ENCODE measurements at places on chromosomes 5 and 9. TPM values are rescaled to one million over a fixed set of nuclear protein-coding genes. Genes with fewer than 3 reads are reported as not detected.

DNA sequence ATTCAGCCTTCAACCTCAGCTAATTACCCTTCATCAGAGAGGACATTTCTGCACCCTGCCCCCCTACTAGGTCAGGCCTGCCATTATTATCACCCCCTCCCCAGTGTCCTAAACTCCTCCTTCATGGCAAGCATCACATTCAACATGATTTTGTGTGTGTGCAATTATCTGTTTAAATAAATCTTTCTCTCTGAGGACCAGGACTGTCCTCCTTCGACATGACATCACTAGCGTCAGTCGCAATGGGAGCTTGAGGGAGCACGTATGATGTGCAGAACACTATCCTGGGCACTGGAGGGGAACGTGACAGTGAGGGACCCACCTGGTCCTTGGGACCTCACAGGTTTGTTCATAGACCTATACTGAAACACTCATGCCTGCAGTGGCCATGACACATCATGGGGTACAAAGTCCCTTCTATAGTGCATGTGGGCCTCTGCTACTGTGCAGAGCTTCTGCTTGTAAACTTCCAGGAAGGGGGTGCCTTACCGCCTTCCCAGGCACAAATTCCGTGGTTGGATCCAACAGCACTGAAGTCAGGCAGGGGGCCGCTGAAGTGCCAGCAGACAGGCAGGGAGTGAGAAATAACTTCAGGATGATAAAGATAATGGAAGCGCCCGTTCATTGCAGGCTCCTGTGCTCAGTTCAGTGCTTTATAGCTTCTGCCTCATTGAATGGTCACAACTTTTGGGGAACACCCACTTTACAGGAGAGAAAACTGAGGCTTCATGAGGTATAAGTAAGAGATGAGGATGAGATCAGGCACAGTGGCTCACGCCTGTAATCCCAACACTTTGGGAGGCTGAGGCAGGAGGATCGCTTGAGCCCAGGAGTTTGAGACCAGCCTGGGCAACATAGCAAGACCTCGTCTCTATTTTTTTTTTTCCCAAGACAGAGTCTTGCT lies 36.0 kb upstream of the STXBP1 start:
- DNase-seq: no peak

GRCh38 chr9:104775574-104775936 lies 11.6 kb downstream of the NIPSNAP3B start:
- no peak for DNase-seq

DNA sequence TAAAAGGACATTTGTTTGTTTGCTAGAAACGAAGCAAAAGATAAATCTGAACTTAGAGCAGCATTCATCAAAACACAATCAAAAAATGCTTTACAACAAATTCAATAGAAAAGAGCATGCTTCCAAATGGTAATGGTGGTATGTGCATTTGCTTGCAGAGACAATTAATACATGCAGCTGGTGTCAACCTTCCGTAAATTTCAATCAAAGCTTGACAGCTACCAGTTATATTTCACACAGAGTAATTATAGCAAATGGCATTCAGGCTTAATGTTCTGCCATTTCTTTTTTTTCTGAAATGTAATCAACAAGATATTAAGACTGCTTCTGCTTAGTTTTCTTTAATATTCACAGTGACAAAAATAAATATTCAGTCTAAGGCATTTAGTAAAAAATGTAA lies 90.6 kb downstream of the AUH start:
- no peak for DNase-seq

DNA sequence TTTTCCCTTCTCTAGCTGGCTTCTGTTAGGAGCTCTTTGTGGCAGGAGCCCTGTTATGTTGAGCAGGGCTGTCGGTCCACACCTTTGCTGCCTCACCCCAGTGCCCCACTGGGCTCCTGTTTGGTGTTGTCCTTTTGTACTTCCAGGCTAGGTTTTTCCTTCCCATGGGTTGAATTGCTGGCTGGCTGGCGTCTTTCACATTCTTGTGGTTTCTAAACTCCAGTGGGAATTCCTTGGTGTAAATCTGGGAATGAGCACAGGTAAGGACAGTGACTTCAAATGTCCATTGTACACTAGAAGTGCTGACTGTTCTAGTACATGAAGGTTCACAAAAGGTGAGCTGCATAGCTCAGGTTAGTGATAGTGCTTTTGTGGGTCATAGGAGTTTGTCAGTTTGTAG lies 30.4 kb downstream of the RASGRF2 start:
- DNase-seq: no peak

GRCh38 chr5:143436871-143437270 lies 33.4 kb upstream of the NR3C1 start:
- no peak for DNase-seq

The IL33 gene
- 24.4 TPM for total RNA-seq

DNA sequence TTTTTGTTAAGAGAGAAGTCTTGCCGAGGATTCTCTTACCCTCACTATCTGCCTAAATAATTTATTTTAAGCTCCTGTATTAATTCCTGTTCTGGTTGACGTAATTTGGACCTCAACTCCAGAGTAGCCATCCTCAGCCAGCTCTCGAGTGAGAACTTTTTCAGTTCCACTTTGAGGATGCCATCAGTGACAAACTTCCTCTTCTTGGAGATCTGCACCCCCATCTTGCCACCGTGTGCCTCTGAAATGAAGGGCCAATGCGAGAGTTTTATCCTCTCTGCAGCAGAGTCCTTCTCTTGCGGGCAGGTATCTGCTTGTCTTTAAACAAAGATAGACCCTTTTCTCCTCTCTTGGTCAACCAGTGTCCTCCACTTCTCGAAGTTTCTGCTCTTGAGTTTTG lies 19.5 kb upstream of the TMEM174 start:
- no peak for DNase-seq

DNA sequence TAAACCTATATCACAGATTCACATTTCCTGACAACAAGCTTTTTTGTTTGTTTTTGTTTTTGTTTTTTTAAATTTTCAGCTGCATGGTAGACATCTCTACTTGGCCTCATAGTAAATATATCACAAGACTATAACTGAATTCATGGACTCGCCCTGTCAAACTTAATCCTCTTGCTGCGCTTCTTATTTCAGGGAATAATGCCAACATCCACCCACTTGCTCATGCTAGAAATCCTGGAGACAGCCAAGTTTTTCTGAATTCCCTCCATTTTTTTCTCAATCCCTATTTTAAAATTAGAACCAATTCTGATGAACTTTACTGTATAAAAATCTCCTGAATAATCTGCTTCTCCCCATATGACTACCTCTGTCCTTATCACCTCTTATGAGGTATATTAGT lies 283.6 kb upstream of the RPS23 start:
- no peak for DNase-seq

The OBP2B gene
- total RNA-seq: not detected

The FOXD4L5 gene
- not detected for total RNA-seq

The SLC34A3 gene
- not detected for total RNA-seq

DNA sequence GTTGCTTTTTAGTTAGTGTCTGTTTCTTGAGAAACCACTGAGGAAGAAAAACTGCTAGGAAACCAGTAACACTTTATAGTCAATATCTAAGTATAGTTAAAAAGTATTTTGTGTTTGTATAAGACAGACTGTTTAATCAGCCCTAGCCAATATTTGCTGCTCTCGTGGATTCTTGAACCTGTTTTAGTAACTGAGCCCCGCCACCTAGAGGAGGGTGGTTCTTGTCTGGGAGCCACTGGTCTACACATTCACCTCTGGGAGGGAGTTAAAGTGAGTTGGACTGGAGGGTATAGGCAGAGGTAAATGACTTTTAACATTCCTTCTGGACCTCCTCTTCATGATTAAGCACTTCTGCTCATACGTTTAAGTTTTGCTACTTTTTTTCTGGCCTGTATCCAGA lies 117.2 kb downstream of the SPATA31D1 start:
- DNase-seq: no peak

The FAXDC2 gene
- total RNA-seq: 24.6 TPM
